Activated naive CD8-positive, alpha-beta T cell treated with anti-CD3 and anti-CD28 coated beads, Interleukin-2, amount 50 U/mL, for 16 hours (primary cell): ENCODE measurements at places on chromosomes 11 and 22.

DNA sequence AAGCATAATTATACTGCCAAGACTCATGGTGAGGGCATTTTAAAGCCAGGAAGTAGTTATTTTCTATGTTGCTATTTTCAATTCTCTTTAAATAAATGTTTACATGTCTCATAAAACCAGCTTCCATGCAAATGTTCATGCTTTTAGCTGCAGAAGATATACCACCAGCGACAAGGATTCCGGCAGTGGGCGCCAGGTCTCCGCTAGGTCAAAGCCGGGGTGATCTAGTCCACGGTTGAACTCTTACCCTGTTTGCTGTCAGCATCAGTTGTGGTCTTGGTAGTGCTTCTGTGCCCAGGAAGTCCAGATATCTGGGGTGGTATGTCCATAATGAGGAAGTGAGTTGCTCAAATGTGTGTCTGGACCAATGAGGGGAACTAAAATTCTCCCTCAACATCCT lies 265.7 kb downstream of the BRD1 start:
- DNase-seq: no peak

- no peak for DNase-seq
These were observed 349.2 kb downstream of the AASDHPPT start for GRCh38 chr11:106426696-106427095.

DNA sequence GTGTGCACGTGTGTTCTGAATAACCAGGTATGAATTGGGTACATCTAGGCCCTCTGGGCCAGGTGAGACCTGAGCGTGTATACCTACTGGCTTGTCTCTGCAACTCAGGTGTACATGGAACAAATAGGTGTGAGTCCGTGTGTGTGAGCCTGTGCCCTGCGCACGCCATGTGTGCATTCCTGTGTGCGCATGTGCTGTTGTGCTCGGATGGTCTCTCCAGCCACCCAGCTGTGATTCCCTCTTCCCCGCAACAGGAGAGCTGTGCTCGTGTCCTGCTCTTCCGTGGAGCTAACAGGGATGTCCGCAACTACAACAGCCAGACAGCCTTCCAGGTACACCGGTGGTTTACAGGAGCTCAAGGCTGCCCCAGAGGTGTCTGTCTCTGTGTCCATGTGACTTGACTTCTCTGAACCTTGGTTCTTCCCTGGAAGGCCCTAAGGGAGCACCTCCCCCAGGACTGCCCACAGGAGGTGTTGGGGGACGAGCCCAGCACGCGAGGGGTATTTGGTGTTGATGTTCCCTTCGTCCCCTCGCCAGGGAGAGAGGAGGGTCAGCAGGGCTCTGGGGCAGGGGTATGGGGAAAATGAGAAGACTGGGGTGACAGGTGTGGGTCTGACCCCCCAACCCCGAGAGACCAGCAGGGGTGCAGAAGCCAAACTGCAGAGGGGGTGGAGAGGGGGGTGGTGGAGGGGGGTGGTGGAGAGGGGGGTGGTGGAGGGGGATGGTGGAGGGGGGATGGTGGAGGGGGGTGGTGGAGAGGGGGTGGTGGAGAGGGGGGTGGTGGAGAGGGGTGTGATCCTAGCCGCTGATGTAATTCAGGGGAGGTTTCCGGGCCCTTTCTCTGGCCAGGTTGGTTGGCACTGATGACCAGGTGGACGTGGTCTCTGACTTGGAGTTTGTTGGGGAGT lies 10.7 kb downstream of the SHANK3 start:
- DNase-seq: no peak

DNA sequence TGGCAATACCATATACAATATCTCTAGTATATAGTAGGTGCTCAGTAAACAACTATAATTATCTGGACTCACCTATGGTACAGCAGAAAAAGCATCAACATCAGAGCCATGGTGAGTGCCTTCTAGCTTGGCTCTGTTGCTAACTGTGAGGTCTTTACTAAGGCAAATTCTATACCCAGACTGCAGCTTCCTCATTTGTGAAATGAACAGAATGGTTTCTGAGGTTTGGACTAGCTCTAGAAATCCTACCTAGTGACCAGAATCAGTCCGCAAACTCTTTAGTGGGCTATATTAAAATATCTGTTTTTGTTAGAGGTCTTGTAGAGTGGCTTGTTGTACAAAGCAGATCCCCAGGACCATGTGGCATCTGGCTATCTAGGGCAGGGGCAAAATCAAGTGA lies 3.7 kb downstream of the MS4A1 start:
- DNase-seq: no peak

GRCh38 chr22:27989758-27990450 lies 70.8 kb upstream of the PITPNB start:
- no peak for DNase-seq

- DNase-seq: no peak
These were observed 9.2 kb upstream of the ALX4 start for GRCh38 chr11:44319170-44319551.

DNA sequence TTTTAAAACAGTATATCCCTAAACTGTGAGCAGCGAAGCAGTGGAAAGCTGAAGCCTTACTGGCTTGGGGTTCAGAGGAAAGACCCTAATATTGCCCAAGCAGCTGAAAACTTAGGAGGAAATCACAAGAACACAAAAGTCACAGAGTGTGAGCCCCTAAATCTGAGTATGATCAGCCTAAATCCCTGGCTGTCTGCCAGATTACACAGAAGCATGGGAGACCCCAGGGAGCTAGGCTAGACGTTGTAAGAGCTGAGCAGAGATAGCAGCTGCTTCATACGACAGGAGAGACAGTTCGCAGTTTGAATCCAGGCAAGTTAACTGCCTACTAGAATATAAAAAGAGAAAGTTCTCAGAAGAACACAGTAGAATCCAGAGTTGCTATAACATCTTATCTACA lies 81.2 kb downstream of the PACS1 start:
- DNase-seq: no peak

- no peak for DNase-seq
These were observed 127.9 kb upstream of the OPCML start for GRCh38 chr11:133660202-133660568.

DNA sequence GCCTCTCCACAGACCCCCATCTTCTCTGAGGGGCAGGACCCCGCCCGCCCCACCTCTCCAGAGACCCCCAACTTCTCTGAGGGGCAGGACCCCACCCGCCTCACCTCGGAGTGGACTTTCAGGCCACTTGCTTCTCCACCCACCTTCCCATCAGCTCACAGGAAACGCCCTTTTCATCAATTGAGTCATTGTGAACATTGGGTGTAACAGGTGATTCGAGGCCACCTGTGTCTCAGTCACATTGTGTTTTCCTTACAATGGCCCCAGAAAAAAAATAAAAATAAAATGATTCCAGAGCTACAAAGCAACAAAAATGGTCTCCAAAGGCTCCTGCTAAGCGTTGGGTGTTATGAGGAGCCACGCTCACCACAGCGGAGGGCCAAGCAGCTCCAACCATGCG lies 36.0 kb downstream of the BRD1 start:
- no peak for DNase-seq

DNA sequence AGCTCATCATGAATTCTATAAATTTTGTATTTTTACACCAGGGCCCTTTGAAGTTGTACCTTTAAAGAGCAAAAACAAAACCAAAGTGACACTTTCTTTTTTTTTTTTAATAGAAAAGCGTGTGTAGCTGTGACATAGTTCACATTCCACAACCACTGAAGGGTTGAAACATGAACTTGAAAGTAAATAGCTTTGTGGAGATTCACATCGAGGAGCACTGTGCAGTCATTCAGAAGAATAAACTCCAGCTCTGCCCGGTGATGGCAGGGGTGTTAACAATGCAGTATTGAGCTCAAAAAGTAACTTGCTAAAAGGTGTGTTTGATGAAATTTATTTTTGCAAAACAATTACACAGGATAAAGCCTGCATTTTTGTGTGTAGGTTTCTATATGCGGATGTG lies 1166.2 kb downstream of the TBC1D22A start:
- DNase-seq: no peak

DNA sequence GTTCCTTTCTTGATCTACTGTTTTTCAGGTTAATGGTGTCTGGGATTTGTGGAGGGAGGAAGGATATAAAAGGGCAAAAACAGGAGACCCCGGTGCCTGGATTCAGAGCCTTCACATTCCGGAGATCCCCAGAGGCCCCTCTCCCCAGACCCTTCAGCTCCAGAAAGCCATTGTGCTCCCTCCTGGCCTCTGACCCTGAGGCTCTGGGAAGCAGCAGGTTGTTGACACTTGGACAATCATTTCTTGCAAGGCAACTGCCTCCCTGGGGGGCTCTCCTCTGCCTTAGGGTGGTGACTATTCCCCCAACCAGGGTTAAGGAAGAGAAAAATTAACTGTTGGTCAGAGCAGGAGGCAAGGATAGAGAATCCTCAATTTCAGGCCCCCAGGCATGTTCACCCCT lies 86.9 kb upstream of the NNMT start:
- no peak for DNase-seq

GRCh38 chr11:72328366-72329224 lies 84.6 kb upstream of the PHOX2A start:
- no peak for DNase-seq

DNA sequence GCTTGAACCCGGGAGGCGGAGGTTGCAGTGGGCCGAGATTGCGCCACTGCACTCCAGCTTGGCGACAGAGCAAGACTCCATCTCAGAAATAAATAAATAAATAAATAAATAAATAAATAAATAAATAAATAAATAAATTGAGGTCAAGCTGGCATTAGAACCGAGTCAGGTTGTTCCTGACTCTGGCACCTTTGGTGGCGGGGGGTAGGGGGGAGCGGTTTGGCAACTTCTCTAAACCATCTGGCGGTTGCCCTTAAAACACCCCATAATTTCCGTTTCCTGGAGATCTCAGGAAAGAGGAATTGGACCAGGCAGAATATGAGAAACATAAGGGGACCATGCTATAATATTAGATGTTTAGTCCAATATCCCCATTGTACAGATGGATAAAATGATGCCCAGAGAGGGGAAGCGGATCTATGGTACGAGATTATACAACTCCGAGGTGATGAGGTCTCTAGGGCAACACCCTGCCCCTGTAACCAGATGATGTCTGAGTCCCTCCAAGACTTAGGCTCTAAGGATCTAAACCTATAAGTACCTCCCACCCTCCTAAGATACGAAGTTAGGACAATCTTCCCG lies 785 bp downstream of the CLPB start:
- DNase-seq: no peak

GRCh38 chr22:44411226-44412135 lies 86.6 kb downstream of the RTL6 start:
- no peak for DNase-seq

GRCh38 chr22:38965614-38966379 lies 8.4 kb downstream of the APOBEC3A start:
- DNase-seq: no peak

GRCh38 chr22:42078469-42079318 lies 806 bp upstream of the SMDT1 start:
- DNase-seq: no peak

DNA sequence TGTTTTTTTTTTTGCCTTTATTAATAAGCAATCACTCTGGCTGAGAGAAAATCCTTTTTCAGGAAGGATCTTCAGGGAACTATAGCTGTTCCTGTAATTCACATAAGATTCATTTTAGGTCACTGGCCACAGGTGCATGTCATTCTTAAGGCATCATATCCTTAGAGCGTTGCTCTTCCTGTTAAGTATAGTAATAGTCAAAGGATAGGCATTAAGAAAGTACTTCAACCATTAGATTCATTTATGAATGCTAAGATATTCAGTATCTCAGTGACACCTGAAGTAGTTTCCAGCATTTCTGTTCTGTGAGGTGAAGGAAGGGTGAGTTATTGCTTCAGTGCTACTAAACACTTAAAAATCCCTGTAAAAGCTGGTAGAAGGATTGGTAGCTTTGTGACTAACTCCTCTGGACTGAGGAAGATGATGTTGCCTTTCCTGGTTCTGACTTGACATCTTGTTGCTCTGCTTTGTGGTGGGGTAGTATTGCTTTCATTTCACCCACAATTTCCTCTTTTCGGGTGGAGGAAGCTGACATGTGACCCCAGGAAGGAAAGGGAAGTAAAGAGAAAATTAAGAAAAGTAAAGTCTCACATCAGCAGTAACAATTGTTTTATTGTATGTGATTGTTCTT lies 34.7 kb downstream of the RNF169 start:
- DNase-seq: no peak

- DNase-seq: no peak
These were observed 2.7 kb downstream of the PPM1F start for GRCh38 chr22:21949948-21950347.

- no peak for DNase-seq
These were observed 22.7 kb upstream of the ACER3 start for GRCh38 chr11:76837696-76838677.

GRCh38 chr22:25970999-25971811 lies 198.1 kb upstream of the SEZ6L start:
- DNase-seq: no peak

GRCh38 chr11:116896211-116896610 lies 58.8 kb upstream of the APOA1 start:
- no peak for DNase-seq

GRCh38 chr11:30485222-30485621 lies 100.9 kb downstream of the MPPED2 start:
- no peak for DNase-seq

DNA sequence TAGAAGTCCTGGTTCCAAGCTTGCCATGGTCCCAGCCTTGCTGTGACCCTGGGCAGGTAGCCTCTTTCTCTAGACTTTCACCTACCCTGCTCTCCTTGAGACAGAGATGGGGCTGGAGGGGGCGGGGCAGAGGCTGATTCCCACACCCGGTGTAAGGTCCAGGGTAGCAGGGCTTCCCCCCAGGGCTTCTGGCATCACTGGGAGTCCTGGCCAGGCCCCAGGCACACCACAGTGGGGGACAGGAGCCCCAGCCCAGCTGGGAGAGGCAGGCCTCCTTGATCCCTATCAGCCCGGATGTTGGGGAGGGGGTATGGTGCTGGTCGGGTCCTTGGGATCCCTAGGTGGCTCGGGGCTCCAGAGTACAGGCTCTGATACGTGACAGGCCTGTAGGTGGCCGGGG lies 1.7 kb upstream of the NUDT8 start:
- DNase-seq: no peak

GRCh38 chr22:19105867-19106802 lies 16.1 kb downstream of the DGCR2 start:
- no peak for DNase-seq

DNA sequence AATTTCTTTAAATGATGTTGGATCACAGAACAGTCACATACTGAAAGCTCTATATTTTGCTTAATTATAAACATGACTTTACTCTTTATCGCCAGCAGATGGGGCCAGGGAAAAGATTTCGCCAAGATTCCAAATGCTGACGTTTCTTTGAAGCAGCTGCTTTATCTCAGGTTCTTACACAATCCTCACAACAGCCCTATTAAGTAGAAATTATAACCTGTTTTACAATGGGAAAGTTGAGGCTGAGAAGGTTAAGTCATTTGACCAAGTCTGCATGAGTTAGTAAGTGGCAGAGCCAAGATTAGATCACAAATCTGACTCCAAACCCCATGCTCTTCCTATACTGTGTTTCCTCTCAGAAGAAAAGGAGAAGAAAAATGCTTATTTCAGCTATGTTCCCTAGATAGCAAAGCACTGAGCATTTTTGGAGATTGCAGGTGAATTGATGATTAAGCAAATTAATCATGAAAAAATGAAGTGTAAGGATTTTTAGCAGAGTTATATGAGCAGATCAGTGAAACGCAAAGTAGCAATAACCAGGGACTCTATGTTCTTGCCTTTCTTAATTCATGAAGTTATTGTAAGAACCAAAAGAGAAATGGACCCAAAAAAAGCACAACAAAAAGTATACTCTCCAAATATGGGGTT lies 79.0 kb downstream of the AASDHPPT start:
- DNase-seq: no peak

GRCh38 chr22:32733196-32733768 lies 68.2 kb upstream of the TIMP3 start:
- no peak for DNase-seq

GRCh38 chr11:10164621-10165020 lies 129.4 kb downstream of the SBF2 start:
- no peak for DNase-seq
